Dorsolateral prefrontal cortex (tissue), 122 donors: ENCODE measurements at places on chromosomes 12 and 14.

DNA sequence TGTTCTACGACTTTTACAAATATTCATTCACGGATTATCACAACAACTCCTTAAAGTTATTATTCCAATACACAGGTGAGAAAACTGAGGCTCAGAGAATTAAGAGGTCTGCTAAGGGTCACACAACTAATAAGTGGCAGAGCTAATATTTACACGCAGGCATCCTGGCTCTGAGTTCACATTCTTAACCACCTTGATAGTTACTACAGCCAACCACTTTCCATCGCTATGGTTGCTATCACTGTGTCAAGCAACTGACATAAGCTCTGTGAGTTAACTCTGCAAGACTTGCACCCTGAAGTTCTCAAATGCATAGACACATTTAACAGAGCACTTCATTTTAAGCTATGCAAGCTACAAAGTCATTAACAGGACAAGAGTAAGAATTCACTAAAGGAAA lies 3.7 kb downstream of the GLT8D2 start:
- DNase-seq, result no peak

DNA sequence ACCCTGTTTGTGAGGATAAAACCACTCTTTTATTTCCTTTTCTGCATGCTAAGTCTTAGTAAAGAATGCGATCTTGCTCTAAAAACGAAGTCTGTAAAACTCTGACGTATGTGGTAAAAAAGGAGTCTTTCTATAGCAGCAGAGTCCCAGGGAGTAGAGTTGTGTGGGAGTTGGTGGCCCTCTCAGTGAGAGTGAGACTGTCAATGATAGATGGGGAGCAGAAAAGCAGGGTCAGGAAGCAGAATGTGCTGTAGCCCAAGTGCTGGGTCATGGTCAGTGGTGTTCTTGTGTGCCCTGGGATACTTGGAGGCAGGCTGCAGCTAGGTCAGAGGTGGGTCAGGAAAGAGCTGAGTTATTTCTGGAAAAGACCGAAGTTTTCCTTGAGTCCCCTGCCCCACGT lies 20.3 kb upstream of the GPR33 start:
- no peak for DNase-seq

DNA sequence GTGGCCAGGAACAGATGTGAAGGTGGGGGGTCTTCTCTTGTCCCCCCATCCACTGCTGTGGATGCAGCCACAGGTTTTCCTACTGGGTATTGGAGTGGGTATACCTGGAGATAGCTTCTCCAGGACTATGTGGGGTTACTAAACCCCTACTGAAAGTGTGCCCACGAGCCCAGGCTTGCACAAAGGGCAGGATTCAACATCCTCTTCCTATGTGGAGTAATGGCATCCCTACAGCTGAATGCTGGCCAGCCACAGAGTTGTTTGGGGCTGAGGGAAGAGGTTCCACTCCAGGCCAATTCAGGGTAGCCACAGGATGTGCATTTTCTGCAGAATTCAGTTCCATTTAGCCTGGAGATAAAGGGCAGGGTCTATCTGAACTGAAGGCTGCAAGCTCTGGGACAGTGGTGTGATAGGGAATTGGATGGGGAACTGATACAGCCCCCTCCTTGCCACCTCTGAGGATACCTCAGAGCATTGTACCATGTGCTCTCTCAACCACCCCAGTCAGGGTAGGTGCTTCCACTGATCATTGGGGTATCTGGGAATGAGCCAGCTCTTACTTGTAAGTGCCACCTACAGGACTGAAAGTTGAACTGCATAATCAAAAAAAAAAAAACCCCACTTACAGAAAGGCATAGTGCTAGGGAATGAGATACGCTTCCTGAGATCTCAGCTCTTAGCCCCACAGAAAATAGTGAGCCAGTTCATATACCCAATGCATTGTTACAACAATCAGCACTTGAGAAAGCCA lies 187.1 kb downstream of the KITLG start:
- no peak for DNase-seq

GRCh38 chr12:113097716-113098440 lies 37.7 kb downstream of the RASAL1 start:
- peak; percentile 93 for DNase-seq

DNA sequence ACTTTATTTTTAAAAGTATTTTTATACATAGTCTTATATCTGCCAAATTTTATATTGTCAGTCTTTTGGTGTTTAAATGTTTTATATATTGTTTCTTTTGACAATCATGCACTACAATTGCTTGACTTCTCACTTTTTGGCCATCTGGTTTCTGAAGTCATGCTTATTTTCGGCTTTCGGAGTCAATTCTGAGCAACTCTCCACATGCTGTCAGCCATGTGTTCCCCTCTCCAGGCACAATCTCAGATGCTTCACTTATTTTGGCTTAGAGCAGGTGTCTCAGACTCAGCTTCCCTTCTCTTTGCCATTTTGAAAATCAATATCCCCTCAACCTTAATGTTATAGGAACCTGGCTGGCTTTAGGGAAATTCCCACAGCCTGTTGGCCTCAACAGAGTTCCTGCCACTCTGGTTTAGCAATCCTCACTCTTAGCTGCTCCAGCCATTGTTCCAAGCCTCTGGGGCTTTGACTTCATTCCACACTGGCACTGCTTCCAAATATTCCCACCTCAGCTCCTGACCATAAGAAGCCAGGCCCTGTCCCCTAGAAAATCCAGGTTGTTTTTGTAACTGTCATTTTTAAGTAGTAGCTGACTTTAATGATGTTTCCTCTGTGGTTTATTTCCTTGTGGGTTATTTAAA lies 125.5 kb upstream of the FAR2 start:
- no peak for DNase-seq

DNA sequence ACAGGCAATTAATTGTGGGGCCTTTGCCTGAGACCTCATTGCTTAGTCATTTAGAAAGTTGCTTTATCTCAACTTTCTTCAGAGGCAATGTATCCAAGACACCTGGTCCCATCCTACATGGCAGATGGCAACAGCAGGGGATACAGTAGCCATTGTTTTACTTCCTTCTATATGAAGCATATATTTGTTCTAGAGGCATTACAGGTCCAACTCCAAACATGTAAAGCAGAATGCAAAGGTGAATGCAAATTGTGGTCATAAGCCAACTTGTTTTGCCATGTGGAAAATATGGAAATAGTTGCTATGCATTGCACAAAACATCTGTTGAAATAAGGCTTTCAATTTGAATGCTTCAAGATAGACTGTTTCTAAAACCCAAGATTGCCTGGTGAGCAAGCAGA lies 109.8 kb upstream of the BCAT1 start:
- DNase-seq, result no peak

- DNase-seq, result no peak
Measured at GRCh38 chr12:13595536-13596443, 385.6 kb downstream of the GRIN2B start.

DNA sequence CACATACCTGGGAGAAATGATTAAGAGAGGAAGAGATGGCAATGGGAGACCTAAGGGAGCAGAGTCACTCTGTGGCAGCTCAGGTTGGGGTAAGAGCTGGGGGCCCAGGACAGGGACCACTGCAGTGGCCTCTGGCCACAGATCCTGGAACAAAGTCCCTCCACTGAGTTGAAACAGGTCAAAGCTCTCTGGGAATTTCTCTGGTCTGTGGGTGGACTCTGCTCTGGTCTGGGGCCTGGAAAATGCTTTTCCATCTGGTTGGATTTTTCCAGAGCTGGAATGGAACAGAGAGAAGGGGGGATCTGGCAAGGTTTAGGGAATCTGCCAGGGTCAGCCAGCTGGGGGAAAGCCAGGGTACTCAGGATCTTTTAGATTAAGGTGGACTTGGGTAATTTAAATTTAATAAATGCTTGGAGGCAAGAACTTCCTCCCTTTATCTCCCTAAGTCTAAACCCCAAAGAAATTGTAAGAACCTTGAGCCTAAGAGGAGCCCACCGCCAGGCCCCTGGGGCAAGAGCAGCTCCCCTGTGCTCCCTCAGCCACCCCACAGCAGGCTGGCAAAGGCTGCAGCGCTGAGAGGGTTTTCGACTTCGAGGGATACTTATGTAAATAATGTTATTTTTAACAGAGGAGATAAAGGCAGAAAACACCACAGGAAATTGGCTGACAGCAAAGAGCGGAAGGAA lies 3.7 kb downstream of the HOXC10 start:
- no peak for DNase-seq

GRCh38 chr14:72753879-72754400 lies 140.0 kb downstream of the DPF3 start:
- DNase-seq, result no peak

DNA sequence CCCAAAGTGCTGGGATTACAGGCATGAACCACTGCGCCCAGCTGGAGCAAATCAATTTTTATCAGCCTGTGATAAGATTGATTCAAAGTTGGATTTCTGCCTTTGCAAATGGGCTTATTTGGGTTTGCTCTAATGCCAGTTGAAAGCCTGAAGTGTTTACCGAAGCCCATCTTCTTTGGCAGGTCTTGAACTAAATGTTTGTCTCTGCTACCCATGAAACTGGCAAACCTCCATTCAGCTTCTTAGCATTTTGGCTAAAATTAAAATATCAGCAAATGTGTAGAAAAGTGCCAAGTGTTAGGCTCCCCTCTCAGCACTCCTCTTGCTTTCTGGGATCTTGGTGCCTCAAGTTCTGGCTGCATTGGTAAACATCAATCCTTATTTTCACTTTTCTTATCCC lies 61.5 kb downstream of the MGAT4C start:
- no peak for DNase-seq

DNA sequence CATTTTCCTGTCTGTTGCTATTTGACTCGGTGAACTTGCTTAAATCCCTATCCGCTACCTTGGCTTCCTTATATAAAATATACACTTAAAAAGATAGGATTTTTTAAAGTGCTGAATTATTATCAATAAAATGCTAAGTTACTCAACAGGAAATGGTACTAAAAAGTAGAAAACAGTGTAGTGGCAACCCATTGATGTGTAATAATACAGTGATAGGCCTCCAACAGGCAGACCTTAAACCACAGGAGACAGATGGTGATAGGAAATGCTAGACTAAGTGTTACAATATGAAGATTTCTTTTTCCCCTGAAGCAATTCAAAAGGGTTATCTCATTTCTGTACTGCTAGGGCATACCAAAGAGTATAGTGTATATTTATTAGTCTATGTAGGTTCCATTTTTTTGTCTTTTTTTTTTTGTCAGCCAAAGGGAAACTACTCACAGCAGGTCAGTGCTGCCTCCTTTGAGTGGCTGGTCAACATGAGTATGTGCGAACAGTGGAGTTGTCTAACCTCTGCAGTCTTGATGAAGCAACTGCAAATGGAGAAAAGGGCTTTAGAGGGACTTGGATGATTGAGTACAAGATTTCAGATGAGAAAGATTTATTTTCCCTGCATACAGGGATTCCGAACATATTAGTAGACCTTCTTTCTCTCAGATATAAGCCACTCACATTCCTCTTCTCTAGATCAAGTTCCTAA lies 183.8 kb downstream of the ACSS3 start:
- DNase-seq, result no peak

DNA sequence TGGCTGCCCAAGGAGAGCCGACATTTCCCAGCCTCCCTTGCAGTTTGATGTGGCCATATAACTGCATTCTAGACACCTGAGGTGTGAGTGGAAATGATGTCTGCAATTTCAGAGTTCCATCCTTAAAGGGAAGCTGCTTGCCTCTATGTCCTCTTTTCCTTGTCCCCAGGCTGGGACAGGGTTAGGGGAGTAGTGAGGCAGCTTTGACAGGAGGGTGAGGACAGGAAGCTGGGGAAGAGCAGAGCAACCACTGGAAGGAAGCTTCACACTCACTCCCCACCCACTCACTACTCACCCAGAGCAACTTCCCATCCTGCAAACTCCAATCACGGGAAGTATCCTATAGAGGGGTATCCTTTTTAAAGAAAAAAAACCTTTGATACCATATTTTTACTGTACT lies 28.9 kb upstream of the LTA4H start:
- no peak for DNase-seq

GRCh38 chr12:71892059-71892458 lies 46.6 kb upstream of the TPH2 start:
- DNase-seq, result no peak

DNA sequence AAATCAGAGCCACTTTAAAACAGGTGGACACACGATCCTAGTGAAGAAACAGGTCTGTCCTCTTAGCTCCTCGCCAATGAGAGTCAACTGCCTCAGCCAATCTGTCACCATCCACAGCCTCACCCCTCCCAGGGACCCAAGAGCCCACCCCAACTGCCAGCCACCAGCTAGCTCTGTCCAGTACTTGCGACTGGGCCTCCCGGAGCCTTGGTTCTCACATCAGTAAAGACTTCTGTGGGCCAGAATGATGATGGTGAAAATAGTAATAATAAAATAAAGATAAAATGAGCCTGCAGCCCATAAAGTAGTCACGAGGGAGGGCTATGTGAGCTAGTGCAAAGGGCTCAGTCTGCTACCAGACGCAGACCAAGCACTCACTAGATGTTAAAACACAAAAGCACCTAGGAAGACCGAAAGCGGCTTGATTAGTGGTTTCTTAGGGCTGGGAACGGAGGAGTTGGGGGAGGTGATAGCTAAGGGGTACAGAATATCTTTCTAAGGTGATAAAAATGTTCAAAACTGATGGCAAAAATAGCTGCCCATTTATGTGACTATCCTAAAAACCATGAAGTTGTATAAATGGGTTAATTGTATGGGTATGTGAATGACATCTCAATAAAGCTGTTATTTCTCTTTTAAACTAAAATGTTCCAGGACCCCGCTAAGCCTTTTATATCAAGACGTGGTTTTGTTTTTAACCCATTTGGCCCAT lies 39.8 kb downstream of the ACTN1 start:
- no peak for DNase-seq

DNA sequence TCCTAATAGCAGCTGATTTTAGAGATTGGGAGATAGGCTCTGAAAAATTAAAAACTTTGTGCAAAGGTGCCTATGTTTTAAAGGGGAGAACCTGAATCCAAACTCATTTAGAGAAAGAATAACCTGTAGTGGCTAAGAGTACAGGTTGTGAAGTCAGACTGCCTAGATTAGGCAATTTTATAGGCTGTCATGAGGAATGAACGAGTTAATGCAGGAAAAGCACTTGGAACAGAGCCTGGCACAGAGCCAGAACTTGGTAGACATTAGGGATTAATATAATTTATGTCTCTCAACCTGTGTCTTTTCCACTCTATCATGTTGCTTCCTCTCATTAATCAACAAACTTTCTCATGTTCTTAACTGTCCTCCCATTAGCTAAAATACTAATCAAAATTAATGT lies 98.1 kb downstream of the WIF1 start:
- DNase-seq, result no peak

DNA sequence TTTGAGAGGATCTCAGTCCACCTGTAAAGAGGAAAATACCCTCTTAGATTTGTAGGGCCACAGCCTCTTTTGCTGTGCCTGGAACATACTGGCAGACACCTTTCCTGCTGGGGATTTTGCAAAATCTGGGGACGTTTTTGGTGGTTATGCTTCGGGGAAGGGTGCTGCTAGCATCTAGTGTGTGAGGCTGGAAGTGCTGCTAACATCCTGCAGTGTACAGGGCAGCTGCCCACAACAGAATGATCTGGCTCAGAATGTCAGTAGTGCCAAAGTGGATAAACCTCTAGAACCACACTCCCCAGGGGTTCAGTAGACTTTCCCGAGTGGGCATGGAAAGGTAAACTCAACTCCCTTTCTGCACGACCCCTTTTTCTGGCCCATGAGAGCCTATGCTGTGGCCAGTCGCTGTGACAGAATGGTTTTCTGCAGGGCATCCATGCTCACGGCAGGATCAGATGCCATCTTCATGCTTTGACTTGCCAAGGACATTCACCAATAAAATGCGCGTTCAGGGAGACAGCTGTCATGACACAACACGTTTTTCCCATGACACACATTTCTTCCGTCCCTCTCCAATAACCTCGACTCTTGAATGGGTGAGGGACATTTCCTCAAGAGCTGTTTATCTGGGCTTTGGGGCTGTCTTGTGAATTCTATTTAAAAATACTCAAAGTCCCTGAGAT lies 240.9 kb downstream of the RGS6 start:
- DNase-seq, result no peak

- no peak for DNase-seq
Measured at GRCh38 chr12:449203-449602, 10.5 kb upstream of the B4GALNT3 start.

- DNase-seq, result no peak
Measured at GRCh38 chr14:52852810-52853521, 61.6 kb upstream of the GNPNAT1 start.
